ENCODE measurements at places on chromosomes 2 and 18.

DNA sequence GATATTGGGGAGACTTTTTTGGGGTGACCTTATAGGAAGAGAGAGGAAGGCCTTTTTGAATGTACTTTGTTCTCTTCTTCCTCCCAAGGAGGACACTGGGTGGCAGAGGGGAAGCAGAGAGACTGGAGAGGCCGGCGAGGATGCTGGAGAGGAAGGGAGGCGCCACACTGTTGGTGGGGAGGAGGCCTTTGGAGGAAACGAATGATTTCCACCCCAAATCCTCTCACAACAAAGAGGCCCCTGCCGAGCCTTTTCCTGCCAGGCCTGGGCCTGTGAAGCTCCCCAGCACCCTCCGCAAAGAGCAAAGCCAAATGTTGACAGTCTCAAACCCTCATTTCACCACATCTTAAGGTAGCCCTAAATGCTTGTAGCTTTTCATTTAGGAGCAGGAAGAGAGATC is 59.0 kb upstream of the UPP2 start:
- DNase-seq, result no peak

DNA sequence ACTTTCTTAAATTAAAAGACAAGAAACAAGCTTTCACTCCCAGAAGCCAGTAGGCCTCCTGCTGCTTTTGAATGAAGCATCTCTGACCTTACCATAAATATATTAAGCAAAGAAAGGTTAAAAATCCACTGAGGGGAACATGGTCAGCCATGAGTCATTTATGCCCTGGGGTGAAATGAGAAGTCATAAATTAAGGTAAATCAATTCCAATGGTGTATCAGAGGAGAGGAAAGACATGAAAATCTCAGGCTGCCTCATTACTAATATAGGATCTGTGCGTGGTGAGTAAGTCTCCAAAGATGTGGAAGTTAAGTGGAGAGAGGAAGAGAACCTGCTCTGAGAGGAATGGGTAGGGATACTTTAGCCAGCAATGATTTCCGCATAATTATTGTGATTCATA is 292.3 kb upstream of the CHAC2 start:
- DNase-seq, result no peak

- no peak for DNase-seq
Observed at GRCh38 chr2:215356948-215357461, 45.1 kb downstream of the ATIC start.

DNA sequence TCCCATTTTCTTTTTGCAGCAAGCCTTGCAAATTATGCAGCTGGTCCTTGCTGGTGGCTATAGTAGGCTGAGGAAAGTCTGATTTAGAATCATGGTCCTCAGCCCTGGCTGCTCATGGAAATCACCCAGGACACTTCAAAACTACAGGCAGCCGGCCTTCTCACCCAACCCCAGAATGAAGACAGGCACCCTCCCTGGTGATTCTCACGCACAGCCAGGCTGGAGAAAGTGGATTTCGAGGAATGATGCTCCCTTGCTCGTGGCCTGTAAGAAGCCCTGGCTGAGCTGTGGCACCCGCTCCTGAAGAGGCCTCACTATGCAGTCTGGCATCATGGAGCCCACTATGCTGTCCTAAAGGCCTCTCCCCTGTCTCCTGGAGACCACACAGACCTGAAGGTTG is 157.4 kb downstream of the CAPN13 start:
- no peak for DNase-seq

DNA sequence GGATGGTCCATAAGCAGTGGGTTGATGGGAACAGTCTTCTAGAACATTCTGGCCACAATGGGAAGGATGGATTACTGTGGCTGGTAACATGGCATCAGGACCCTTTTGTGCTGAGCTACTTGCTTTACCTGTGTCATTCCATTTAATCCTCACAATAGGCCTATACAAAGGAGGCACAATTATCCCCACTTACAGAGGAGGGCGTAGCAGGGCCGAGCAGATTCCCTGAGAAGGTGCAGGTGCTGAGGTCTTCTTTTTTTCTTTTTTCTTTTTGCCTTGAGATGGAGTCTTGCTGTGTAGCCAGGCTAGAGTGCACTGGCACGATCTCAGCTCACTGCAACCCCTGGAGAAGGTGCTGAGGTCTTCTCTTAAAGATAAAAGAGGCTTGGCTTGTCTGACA is 6.7 kb upstream of the LRRC30 start:
- DNase-seq, result no peak

DNA sequence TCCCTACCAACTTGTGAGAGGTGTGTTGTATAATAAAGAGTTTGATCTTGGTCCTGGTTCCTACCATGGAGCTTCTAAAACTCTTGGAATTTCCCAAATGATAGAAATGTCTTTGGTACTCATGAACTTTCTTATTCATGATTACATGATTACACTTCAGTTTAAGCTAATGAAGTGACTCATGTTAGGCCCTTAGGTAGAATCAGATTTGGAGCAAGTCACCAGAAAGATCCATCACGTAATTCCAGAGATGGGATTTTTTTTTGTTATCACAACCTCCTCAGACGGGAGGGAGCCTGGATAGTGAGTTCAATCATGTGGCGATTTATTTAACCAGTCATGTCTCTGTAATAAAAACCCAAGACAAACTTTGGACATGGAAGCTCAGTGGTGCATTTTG is 1287.6 kb upstream of the ZEB2 start:
- DNase-seq, result no peak

DNA sequence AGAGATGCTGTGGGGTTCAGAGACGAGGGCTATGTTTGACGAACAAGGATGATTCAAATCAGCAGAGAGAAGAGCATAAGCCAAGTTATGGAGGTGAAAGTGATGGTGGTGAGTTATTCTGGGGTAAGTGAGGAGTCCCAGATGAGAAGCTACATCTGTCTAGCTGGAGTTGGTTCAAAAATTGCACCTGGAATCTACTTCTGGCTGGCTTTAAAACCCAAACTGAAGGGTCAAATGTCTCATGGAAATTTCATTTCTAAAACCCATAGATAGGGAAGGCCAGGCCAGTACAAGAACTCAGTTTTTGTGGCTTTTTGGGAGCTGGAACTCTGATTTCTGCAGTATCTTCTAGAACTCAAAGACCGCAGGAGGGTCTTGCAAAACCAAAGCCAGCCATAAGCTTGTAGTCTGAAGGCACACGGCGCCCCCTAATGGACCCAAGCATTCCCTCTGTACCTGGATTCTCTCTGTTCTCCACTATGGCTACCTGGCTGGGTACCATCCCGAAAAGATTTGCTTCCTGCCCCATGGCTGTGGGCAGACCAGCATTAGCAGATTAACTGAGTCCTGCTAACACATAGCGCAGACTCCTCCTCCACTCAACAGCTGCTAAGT is 229.1 kb upstream of the SLC14A2 start:
- no peak for DNase-seq

GRCh38 chr2:14234911-14235310 is 397.6 kb upstream of the LRATD1 start:
- no peak for DNase-seq

DNA sequence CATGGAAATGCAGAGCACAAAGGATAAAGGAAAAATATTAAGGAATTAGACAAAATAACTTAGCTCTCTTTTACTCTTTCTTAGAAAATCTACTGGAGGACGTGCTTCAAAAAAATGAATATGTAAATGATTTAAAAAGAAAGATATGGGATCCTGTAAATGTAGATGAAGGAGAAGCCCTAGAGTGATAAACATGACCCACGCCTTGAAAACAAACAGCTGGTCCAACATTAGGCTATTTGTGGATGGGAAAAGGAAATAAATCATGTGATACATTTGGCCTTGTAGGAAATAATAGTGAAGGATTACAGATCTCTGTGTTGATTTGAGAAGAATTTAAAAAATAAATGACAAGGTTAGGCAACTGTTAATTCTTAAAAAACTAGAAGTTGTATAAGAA is 492.1 kb upstream of the SLC39A10 start:
- DNase-seq, result no peak

GRCh38 chr2:237297421-237298150 is 116.4 kb downstream of the COL6A3 start:
- DNase-seq, result no peak

- peak; percentile 29 for DNase-seq
Observed at GRCh38 chr2:240586919-240587800, 626 bp downstream of the CAPN10 start.

DNA sequence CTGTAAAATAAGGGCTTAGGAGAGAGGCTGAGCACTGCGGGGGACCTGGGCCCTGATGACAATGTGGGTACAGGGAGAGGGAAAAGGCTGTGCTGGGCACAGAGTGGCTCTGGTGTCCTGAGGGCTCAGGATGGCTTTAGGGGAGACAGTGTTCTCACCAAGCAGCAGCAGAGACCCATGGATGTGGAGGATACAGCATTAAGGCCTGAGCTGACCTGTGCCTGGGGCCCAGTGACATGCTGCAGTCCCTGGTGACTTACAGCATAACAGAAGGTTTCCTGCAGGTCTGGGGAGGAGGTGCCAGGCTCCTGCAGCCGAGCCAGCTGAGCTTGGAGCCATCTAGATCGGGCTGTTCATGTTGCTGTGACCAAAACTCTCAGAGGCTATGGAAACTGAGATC is 191.3 kb upstream of the SMAD2 start:
- no peak for DNase-seq

GRCh38 chr2:238259061-238260020 is 19.5 kb upstream of the HES6 start:
- no peak for DNase-seq

DNA sequence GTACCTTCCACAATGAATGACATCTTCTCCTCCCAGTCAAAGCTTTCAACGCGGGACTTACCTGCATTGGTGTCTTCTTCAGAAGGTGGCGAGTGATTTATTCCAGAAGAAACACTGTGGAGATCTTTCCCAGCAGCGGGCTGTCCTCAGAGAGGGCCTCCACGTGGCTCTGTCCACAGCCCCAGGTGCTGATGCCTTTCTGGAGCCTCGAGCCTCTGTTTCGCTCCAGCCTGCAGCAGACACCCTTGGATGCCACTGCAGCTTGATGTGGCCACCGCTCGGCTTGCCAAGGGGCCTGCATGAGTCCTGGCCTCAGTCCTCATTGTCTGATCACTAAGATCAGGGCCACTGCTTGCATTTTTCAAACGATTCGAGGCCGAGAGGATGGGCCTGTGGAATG is 46.6 kb upstream of the GALR1 start:
- no peak for DNase-seq
